ENCODE measurements at places on chromosomes 12 and 14.

DNA sequence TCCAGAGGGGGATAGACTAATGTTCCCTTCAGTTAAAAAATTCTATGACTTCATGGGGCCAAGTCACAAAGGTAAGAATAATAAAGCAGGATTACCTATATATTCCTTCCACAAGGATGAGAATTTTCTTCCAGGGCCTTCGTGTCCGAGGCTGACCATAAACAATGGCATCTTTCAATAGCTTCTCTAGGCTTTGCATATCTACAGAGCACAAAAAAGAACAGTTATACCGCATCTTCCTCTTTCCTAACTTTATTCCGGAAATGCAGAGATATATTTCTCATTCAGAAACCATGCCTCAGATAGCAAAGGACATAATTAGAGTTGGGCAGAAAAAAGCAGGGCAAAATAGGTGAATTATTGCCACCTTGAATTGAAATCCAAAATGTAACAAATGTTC is 58.3 kb upstream of the ISM2 start:
- DNase-seq = no peak

- no peak for DNase-seq
These were observed 21.3 kb upstream of the RIN3 start for GRCh38 chr14:92492258-92492657.

DNA sequence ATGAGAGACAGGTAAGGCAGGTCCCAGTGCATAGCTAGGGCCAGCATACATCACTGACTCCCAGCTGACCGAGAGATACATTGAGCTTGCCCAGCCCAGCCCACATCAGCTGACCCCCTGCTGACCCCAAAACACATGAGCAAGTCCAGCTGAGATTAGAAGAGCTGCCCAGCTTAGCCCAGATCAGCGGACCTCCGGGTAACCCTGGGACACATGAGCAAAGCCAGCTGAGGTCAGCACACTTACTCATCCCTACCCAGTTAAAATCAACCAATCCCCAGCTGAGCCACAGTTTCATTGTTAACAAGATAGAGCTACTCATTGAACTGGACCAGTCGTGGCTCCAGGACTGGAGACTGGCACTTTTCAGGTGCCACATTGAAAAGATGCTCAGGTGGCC is 21.8 kb upstream of the FBXO34 start:
- DNase-seq = no peak

GRCh38 chr14:95489214-95490137 is 27.0 kb downstream of the SYNE3 start:
- no peak for DNase-seq

- no peak for DNase-seq
These were observed 8.3 kb downstream of the ANKRD33 start for GRCh38 chr12:51896236-51896635.

- no peak for DNase-seq
These were observed 781 bp downstream of the NPAS3 start for GRCh38 chr14:32939254-32940065.

- no peak for DNase-seq
These were observed 93.2 kb downstream of the NAV3 start for GRCh38 chr12:77923882-77924281.

GRCh38 chr12:88578276-88579160 is 1.8 kb downstream of the KITLG start:
- DNase-seq = no peak

DNA sequence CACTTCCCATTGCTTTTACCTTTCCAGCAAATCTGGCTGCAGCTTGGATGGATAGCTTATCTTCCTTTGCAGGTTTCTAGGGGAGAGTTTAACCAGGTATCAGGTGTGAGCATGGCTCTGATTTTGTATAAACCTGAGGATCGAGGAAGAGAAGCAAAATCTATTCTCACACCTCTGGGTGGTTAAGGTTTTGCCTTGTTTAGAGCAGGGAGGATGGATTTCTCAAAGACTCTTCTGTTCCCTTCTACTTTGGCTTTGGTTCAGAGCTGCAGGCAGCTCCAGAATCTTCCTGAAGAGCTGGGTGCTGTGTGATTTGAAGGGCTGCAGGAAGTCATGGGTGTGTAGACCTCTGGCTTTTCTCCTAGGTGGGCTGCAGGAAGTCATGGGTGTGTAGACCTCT is 1.7 kb downstream of the JDP2 start:
- no peak for DNase-seq

GRCh38 chr14:34122650-34123049 is 171.8 kb upstream of the EGLN3 start:
- DNase-seq = no peak

- no peak for DNase-seq
These were observed 46.8 kb downstream of the RFLNA start for GRCh38 chr12:124341645-124342069.

DNA sequence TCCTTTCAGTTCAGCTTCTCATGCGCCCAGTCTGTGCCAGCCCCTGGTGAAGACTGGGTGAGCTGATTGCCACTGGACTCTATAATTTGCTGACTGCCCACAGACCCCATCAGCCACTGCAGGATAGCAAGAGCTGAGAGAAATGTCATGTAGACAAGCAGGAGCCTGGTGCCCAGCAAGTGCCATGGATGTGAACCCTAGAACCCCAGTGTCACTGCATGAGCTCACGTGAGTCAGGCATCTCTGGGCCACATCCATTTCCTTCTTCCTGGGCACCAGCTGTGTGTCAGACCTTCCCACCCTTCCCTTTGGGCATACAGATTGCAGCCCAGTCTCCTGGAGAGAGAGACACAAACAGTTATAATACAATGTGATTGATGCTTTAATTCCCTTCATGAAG is 73.8 kb downstream of the NTF3 start:
- no peak for DNase-seq

DNA sequence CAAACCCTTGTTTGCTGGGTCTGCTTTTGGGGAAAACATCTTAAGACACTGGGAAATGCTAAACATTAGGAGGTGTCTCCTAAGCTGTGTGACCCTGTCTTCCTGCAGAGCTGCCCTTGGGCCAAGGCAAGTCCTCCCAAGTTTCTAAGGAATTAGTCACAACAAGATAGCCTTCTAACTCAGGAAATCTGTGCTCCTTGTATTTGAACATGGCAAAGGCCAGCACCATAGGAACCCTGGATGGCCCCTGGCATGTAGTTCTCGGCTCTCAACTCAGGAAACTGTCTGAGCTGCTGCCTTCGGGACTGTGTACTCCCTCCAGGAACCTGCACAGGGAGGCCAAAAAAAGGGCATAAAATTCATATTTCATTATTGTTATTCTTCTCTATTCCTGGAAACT is 37.6 kb upstream of the LTBP2 start:
- DNase-seq = no peak

DNA sequence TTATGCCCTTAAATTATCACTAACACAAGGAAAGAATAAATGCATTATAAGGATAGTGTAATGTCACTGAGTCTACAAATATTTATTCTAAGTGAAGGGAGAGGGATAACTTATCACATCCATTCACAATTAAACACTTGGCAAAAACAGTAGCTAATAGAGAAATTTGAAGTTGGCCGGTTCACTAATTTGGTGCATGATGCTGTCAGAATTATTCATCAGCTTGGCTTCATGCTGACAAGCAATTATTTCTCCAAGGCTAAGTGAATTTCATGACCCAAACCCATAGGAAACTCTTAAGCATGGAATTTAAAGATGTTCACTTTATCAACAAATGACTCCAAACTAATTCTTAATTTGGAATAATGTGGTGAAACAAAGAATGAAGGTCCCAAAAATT is 25.0 kb upstream of the NR1H4 start:
- DNase-seq = no peak

DNA sequence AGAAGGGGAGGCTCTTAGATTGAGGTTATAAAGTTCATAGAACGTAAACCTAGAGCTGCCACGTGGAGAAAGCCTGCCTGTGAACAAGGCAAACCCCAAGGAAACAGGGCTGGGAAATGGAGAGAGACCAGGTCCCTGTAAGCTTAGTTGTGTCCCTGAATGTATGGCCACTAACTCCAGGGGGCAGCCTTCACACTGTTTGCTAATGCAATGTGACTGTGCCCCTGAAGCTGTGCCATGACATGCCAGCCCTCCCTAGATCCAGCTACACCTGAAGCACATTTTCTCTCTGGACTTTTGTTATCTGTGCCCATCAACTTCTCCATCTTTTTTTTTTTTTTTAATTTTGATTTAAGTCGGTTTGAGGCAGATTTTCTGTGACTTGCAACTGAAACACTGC is 60.6 kb upstream of the TMCC3 start:
- no peak for DNase-seq

DNA sequence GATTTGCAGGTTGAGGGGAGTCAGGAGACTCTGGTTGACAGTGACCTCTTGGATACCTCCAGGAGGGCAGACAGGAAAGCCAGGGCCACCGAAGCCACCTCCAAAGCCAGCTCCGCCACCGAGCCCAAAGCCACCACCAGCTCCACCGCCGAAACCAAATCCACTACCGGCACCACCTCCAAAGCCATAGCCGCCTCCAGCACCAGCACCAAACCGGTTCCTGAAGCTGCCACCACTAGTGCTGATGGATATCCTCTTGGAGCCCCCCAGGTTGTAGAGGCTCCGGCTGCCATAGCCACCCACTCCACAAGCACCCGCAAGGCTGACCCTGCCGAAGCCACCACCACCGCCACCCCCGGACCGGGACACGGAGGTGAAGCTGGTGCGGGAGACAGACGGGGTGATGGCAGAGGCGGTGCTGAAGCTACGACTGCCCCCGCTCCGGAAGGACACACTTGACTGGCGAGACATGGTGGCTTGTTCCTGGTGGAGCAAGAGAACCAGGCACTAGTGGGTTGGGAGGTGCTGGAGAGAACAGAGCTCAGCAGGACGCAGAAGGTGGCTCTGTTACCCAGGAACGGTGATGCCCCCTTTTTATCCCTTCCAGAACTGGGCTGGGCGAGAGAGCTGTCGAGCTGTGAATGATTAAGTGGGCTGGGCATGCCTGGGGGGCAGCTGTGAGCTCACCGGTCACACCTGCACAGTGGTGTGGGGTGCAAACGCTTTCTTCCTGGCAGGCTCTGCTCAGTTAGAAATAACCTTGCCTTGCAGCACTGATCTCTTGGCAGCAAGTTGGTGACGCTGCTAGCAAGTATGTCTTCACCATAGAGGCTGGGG is at the start of gene KRT5:
TSS of gene KRT5 (minus strand) at position 569 of the 837 bp plus-strand sequence. CDS start at position 471, 98 bp downstream.
- DNase-seq = no peak

- no peak for DNase-seq
These were observed 2.5 kb downstream of the AJUBA start for GRCh38 chr14:22979748-22980392.

DNA sequence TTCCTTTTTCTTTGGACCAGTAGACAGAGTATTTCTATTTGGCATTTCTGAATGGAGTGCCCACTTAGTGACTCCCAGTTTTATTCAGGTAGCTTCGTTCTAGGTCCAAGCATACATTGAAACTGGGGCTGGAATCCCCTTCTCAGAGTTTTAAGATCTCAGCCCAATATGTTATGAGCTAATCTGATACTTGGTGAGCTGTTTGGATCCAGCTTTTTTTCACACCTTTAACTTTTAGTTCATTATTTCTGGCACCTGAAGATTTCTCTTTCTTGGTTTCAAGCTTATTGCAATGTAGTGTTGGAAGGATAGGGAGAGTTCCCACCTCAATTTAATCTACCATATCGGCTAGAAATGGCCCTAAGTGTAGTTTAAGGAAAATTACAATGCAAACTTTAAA is 53.5 kb upstream of the CCDC198 start:
- no peak for DNase-seq

DNA sequence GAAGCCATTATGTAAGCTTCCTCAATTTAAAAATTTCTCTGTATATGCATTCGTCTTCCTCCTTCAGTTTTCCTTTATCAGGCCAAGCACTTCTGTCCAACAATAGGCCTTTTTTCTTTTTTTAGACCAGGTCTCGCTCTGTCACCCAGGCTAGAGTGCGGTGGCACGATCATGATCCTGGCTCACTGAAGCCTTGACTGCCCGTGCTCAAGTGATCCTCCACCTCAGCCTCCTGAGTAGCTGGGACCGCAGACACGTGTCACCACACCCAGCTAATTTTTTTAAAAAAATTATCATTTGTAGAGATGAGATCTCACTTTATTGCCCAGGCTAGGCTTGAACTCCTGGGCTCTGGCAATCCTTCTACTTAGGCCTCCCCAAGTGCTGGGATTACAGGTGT is 25.8 kb downstream of the TAOK3 start:
- DNase-seq = no peak

GRCh38 chr14:66272221-66272620 is 213.9 kb upstream of the CCDC196 start:
- no peak for DNase-seq

DNA sequence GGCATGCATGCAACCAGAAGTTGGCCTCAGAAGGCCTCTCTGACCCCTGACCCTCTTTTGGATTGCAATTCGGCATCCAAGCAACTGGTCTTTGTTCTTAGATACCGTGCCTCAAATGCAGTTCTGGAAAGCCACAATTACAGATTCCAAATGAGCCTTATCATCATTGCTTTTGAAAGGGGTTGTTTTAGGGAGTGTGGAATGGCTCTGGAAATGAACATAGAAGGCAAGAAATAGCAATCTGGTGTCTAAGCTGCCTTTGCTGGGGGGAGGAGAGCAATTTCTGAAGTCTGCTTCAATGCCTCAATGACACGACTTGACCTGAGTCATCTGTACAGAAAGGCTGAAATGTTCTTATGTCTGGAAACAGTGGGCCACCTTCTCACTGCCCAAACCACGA is 250.1 kb downstream of the NUAK1 start:
- DNase-seq = no peak

DNA sequence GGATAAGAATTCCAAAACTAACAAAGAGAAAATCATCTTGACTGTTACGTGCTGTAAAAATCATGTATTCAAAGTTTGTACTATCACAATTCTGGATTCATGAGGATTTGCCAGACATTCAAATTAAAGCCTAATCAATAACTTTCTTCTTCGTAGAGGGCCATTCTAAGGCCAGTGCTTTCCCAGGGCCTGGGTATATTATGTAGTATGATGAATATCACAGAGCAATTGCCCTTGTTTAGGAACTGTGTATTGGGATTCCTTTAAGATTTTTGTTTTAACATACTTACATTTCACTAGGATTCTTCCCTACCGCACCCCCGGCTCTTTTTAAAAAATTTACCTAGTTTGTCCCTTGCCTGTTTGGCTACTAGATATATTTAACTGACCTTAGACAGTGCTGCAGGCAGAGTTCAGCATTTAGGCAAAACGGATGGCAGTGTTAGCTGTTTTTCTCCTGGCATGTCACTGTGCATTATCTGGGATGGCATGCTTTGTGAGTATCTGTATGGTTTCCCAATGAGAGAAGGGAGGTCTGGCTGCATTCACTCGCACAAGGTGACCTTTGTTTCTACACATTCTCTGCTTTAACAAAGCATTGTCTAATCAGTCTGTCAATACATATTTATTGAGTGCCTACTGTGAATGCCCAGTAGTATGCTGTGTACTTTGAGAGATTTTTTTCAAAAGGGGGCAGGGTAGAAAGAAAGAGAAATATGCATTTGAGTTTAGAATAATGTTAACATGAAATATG is 63.3 kb downstream of the ERC1 start:
- no peak for DNase-seq
